Skin of body (tissue), 3 donors: ENCODE measurements at places on chromosomes 12 and 14. TPM values are rescaled to one million over a fixed set of nuclear protein-coding genes. Genes with fewer than 3 reads are reported as not detected.

- no peak for DNase-seq
Observed at GRCh38 chr12:89351489-89352241, 636 bp downstream of the DUSP6 start.

GRCh38 chr12:119593578-119594398, at the start of gene TMEM233:
Gene TMEM233 (plus strand): TSS chr12:119593774. CDS start chr12:119593849, 75 bp downstream.
- no peak for DNase-seq

- DNase-seq, result no peak
Observed at GRCh38 chr12:80692114-80692513, 15.3 kb upstream of the MYF6 start.

GRCh38 chr12:69254046-69254445, 14.7 kb downstream of the CPSF6 start:
- DNase-seq, result no peak

DNA sequence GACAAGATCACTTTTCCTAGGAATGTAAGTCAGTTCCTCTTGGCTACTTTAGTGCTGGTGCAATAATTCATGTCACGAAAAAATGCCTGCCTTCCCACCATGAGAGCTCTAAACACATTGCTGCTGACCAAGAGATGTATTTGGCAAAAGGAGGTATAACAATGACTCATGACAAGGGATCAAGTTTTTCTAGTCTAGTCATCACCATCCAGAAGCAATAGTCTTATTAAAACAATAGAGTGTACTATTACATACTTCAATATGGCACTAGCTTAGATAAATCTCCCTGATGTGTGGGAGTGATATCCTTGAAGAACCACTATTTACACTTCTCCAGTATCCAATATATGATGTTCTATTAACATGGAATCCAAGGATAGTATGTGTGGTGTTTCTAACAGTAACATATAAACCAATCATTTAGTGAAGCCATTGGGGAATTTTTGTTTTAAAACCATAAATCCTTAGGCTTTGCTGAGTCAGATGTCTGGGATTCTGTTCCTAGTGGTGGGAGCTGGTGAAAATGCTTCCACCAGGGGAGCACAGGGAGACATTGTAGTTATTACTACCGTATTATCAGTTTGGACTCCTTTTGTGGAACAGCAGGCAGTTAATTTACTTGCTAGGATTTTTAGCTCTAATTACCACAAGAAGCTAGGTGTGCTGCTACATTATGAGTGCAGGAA, 1387.5 kb downstream of the LRFN5 start:
- no peak for DNase-seq

DNA sequence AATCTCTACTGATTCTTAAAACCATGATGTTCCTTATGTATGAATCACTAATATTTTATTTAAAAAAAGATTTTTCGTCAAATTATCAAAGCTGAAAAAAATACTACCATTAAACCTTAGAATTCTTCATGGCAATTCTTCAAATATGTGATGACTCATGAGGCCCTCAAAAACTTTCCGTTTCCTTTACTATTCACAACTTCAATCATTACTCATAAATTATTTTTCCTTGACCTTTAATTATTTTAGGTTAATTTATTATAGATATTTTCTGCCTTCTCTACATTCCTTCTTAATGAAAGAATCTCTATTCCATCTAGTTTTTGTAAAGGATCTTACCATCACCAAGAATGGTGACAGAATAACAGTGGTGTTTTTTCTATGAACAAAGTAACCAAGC, 162.1 kb upstream of the SOX5 start:
- DNase-seq, result no peak

DNA sequence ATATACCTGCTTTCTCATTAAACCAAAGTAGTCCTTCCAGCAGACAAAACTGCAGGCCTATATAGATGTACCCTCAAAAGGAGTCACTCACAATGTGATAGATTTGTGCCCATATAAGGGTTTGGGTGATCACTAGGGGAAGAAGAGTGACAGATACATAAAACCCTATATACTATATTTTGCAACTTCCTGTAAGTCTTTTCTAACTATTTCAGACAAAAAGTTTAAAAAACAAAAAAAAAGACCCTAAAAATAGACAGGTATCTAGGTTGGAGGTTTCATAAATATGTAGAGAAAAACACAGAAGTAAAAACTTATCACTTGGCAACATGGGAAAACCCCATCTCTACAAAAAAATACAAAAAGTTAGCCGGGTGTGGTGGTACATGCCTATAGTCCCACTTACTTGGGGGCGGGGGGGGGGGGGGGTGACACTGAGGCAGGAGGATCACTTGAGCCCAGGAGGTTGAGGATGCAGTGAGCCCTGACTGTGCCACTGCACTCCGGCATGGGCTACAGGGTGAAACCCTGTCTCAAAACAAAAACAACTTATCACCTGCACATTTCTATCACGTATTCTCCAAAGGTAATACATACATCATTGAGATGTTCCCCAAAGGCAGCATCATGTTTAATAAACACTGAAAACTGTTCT, 2.9 kb downstream of the VCPKMT start:
- DNase-seq, result no peak

- no peak for DNase-seq
Observed at GRCh38 chr14:96252999-96253539, 2.9 kb upstream of the BDKRB1 start.

DNA sequence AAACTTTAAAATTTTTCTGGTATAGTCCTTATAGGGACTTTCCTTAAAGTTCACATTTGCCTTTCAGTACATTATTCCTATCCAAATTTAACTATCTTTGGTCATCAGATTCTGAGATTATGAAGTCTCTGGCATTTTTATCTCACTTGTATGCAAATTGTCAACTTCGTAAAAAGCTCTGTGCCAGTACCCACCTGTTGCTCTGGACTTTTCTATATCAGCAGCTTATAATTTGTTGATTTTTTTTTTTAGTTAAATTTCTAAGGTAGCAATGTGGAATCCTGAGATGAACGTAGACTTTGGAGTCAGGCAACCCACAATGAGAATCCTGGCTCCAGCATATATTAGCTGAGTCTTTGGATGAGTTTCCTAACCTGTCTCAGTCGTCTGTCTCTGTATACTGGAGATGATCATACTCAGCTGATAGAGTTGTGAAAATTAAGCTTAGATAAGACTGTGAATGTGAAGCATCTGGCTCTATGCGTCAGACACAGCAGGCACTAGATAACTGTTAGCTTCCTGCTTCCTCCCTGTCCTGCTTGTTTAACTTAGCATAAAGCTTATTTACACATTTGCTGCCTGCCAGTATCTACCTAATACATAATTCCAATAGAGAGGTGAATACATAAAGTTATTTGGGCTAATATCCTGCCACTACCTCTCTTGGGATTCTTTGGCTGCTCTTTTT, 59.8 kb downstream of the MARK3 start:
- no peak for DNase-seq

DNA sequence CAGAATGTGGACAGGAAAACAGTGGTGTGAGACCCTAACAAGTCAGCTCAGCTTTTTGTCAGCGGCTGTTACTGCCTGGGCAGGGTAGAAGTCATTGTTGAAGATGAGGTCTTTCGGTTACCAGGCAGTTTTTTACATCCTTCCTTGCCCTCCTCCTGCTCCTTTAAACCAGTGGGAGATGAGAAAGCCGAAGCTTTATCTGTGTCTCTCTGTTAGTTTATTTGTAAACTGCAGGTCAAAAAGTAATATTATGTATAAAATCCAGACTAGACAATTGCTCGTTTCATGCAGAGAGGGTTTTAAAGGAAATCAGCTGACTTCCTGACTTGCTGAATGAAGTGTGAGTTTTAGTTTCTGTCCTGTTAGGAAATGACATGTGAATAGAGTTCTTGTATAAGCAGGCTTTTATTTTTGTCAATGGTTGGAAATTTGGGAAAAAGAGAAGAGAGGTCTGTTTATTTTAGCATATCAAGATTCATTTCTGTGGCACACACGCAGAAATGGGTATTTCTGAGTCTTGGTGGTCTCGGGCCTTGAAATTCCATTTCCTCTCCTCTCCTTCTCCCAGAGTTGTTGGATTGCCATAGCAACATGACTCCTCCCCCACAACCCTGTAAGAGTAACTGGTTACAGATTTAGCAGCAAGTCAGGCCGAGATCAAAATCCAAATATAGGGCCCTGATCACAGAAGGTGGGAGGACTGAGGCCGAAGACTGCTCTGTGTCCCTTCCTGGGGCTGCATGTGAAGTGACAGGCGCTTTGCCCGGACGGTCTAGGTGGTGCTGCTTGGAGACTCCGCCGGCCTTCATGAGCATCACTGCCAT, 60.8 kb downstream of the SAMD4A start:
- DNase-seq, result peak; percentile 92

GRCh38 chr14:64541972-64542835, 1.7 kb downstream of the HSPA2 start:
- no peak for DNase-seq

DNA sequence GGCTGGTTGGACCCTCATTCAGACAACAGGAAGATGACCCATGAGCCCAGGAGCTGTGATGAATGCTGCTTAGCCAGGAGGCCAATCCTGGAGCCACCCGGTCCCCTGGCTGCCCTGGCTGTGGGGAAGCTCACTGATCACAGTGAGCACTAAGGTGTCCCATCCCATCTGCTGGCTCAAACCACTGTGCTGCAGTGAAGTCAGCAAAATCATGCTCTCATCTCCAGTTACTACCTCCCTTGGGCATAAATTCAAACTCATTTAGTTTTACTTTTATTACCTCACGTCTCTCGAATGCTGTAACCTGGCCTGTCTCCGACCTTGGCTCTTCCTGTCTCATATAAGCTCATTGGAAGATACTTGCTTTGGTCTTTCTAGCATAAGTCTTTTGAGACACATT, 112.4 kb downstream of the APAF1 start:
- no peak for DNase-seq

DNA sequence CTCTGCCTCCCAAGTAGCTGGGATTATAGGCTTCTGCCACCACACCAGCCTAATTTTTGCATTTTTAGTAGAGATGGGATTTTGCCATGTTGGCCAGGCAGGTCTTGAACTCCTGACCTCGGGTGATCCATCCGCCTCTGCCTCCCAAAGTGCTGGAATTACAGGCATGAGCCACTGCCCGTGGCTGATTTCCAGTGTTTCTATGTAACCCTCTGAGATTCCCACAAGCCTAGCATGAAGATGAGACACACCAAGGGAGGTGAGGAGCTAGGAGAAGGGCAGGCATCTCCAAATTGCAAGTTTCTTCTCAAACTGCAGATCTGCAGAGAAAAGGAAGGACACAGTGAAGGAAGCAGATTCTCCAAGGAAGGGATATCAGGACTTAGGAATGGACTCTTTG, 125.0 kb downstream of the CACNA1C start:
- no peak for DNase-seq

DNA sequence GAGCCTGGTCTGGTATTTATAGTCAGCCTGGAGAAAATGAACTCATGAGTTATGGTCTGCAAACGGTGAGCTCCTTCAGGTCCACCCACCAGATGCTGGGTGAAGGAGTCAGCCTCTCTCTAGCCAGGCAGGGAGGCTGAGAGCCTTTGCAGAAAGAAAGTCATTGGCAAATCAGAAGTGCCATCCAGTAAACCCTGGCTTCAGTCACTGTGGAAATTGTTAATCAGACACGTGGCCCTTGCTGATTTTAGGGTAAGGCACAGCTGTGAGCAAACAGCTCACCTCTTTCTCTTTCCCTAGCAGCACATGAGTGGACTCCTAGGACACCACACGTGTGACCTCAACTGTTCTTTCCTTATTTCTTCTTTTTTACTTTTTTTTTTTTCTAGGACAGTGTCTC, 44.9 kb downstream of the CHST11 start:
- no peak for DNase-seq

DNA sequence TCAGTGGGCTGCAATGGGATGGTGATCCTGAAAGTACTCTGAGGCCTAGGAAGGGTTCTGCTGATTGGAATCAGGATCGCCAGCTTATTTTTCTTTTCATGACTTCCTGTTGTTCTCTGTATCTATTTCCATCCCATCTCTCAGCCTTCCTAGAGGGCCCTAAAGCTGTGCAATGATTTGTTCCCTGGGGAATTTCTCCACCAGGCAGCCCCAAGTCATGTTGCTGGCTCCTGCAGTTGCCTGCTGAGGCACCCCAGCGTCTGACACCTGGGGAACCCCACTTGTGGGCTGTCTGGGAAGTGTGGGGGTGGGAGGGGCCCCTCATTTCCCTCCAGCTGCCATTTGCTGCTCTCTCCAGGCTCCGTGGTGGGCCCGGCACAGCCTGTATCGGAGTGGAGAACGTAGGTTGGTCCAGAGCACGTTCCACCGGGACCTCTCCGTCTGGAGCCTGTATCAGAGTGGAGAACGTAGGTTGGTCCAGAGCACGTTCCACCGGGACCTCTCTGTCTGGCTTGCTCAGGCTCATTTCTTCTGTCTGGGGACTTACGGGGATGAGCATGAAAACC, 138.3 kb downstream of the TSPAN9 start:
- no peak for DNase-seq

- no peak for DNase-seq
Observed at GRCh38 chr12:102652645-102653313, 172.4 kb upstream of the IGF1 start.

- DNase-seq, result no peak
Observed at GRCh38 chr14:101054671-101055070, 151.1 kb upstream of the RTL1 start.

GRCh38 chr12:26009593-26009992, 51.1 kb downstream of the RASSF8 start:
- DNase-seq, result no peak

DNA sequence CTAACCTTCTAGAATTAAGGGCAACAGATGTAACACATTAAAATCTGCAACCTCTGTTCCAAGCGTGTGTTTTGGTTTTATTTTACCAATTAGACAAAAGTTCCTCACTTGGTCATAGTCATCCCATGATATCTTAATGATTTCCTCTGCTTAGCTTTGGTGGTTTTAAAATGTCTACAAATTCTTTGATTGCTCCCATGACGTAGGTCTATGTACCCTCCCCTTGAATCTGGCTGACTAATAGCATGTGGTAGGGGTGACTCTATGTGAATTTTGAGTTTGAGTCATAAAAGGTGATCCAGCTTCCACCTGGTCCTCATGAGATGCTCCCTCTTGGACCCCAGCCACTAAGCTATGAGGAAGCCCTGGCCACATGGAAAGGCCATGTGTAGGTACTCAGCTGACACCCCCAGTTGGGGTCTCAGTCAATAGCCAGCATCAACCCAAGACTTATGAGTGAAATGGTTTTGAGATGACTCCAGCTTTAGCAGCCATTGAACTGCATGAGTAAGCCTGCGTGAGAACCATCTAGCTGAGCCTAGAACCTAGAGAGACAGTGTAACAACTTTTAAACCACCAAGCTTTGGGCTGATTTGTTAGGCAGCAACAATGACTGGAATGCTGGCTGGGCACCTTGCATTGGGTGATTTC, 247.1 kb downstream of the MSRB3 start:
- no peak for DNase-seq

- peak; percentile 83 for DNase-seq
Observed at GRCh38 chr14:75282170-75282554, 3.5 kb downstream of the FOS start.

GRCh38 chr12:15613981-15614380, 175.2 kb downstream of the EPS8 start:
- no peak for DNase-seq

CLSTN3 gene
- 31.7 TPM for total RNA-seq

PTPRR gene
- 0.49 TPM for total RNA-seq

KRT82 gene
- total RNA-seq, result 15.8 TPM

POTEM gene
- not detected for total RNA-seq

CELA1 gene
- total RNA-seq, result not detected

ARHGEF25 gene
- 32.5 TPM for total RNA-seq

TAS2R7 gene
- total RNA-seq, result not detected

NPFF gene
- total RNA-seq, result 0.59 TPM
